ENCODE measurements at places on chromosomes 2 and 18.

DNA sequence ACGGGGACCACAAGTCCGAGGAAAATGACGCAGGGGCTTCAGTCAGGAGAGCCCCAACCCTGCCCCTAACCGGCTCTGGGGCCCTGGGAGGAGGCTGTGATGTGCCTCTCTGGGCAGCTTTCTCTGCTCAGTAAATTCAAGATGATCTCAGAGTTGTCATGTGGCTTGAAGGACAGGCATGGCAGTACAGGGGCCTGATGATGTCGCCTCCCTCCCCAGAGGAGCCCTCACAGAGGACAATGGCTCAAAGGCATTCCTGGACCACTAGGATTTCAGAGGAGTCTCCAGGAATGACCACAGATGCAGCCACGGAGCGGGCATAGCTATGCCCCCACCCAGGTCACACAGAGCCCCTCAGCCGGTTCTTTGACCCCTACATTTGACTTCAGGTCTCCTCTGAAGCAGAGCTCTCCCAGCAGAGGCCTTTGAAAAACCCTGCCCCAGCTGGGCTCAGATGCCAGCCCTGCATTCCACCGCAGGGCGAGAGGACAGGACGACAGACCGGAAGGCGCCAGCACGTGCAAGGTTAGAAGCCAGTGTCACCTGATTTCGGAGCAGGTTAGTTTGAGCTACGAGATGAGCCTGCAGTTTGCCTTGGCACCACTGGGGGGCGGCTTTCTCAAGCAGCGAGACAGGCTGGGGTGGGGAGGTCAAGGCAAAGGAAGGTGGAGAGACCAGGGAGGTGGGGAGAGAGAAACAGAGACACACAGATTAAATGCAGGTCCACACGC is 39.2 kb downstream of the BIN1 start:
- DNase-seq, result peak; percentile 87

DNA sequence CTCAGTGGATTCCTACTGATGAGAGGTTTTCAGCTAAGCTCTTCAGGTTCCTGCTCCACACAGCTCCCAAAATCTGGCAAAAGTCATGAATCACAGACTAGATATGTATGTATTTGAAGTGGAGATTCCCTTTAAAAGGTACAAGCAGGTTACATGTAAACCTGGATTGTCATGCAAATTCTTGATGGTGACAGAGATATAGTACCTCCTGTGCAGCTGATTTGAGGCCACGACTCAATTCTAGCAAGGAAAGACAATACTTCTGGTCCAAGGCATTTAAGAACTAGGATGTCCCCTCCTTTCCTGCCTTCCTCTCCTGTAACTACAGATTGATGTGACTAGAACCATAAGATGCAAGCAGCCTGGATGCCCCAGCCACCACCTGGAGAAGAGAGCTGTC is 55.0 kb downstream of the GORASP2 start:
- DNase-seq, result no peak

DNA sequence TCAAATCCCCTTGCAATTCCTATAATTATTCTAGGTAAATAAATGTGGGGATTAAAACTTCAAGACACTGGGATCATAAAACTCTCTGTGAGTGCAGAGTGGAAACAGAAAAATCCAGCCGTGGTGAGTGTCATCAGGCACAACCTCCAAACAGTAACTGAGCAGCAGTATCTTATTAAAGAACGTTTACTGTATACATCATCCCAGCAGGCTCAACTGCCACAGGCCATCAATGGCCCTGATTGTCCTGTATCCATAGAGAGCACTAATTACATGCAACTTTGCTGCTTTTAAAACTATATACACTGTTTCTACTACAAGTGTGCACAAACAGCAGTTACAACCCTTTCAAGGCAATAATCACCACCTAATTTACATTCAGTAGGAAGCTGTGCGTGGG is 23.9 kb downstream of the GAREM1 start:
- DNase-seq, result no peak

DNA sequence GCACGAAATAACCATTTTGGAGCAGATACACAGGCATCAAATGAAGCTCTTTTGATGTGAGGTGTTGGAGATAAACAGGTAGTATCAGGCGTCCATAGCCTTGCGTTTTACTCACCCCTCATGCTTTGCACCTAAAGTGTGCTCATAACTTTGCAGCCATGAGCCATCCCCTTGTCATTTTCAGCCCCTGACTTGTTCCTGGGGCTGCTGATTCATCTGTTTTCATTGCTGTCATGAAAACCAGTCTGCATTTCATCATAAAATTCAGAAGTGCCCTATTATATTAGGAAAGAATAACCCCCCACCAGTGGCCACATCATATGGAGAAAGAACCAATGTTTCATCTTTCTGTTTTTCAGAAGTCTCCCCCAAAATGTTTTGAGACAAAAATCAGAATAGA is 329.7 kb upstream of the NRP2 start:
- DNase-seq, result no peak

DNA sequence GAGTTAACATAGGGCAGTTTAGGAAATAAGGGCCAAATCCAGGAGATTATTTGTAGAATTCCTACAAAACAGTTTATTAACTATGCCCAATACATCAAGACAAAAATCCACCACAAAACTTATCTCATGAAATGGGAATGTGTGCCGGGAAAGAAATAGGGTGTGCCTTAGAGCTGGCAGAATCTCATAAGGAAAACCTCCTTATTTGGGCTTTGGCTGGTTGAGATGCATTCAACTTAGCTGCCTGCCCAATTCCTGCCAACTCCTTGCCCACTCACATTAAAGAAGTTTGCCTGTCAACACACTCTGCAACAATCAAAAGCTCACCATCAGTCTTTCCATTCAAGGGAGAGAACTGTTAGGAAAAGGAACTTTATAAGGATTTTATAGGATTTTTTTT is 500.6 kb downstream of the SATB2 start:
- no peak for DNase-seq
